Left ventricle myocardium superior (tissue), 1 donor: ENCODE measurements at places on chromosomes 11 and 22. TPM values are rescaled to one million over a fixed set of nuclear protein-coding genes. Genes with fewer than 3 reads are reported as not detected.

The KCNQ1OT1 gene
- 0.35 TPM for total RNA-seq

The SLC25A45 gene
- 4.6 TPM for total RNA-seq

The RANBP1 gene
- 36.6 TPM for total RNA-seq

The SMTNL1 gene
- total RNA-seq = not detected

The PRODH gene
- total RNA-seq = 9.1 TPM

The KCNJ4 gene
- 20.5 TPM for total RNA-seq

The OR9G1 gene
- total RNA-seq = not detected

The SLC22A9 gene
- total RNA-seq = not detected

The FIBIN gene
- total RNA-seq = 6.8 TPM

The SMIM38 gene
- total RNA-seq = not detected
